Urinary bladder (tissue), 4 donors: ENCODE measurements at places on chromosomes 7 and 10. TPM values are rescaled to one million over a fixed set of nuclear protein-coding genes. Genes with fewer than 3 reads are reported as not detected.

PRTFDC1 gene
- 14.6 TPM for polyA plus RNA-seq

VAX1 gene
- polyA plus RNA-seq, result not detected

CYP3A4 gene
- 0.79 TPM for polyA plus RNA-seq

NXPH1 gene
- 0.14 TPM for polyA plus RNA-seq

PIK3AP1 gene
- 3.7 TPM for polyA plus RNA-seq

GPR15LG gene
- polyA plus RNA-seq, result 18.6 TPM

TWIST1 gene
- 28.4 TPM for polyA plus RNA-seq

NEBL gene
- polyA plus RNA-seq, result 2.0 TPM

HMX2 gene
- not detected for polyA plus RNA-seq

MYH16 gene
- polyA plus RNA-seq, result not detected

STAMBPL1 gene
- polyA plus RNA-seq, result 2.1 TPM

UCMA gene
- not detected for polyA plus RNA-seq

BUD23 gene
- polyA plus RNA-seq, result 69.4 TPM

ABCA13 gene
- 0.22 TPM for polyA plus RNA-seq

ZNF804B gene
- not detected for polyA plus RNA-seq
